ENCODE measurements at places on chromosomes 6 and 20. TPM values are rescaled to one million over a fixed set of nuclear protein-coding genes. Genes with fewer than 3 reads are reported as not detected.

- DNase-seq: no peak
Measured at GRCh38 chr20:6473197-6473596, 294.3 kb upstream of the BMP2 start.

DNA sequence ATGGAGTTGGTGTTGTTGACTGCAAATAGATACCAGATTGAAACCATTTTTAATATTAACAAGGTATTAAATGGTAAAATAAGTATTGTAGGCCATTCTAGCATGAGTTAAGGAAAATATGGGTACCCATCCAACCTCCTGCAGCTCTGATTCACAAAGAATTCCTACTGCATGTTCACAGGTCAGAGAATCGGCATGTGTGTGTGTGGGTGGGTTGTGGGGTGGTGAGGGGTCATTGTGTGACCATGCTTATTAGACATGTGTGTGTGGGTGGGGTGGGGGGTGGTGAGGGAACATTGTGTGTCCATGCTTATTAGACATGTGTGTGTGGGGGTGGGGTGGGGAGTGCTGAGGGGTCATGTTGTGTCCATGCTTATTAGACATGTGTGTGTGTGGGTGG lies 3.2 kb downstream of the IYD start:
- DNase-seq: no peak

Gene RAD21L1
- total RNA-seq: 0.87 TPM

GRCh38 chr6:161261816-161262215 lies 12.0 kb downstream of the AGPAT4 start:
- no peak for DNase-seq

DNA sequence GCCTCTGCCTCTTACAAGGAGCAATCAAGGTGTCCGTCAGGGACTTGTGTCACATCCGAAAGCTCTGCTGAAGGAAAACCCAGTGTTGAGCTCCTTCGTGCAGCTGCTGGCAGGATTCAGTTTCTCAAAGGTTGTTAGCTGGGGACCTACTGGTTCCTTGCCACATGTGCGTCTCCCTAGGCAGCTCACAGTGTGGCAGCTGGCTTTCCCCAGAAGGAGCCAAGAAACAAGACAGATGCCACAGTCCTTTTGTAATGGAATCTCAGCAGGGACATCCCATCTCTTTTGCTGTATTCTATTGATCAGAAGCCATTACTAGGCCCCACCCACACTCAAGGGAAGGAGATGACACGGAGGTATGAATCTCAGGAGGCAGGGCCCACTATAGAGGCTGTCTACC lies 488.8 kb downstream of the CD83 start:
- no peak for DNase-seq

DNA sequence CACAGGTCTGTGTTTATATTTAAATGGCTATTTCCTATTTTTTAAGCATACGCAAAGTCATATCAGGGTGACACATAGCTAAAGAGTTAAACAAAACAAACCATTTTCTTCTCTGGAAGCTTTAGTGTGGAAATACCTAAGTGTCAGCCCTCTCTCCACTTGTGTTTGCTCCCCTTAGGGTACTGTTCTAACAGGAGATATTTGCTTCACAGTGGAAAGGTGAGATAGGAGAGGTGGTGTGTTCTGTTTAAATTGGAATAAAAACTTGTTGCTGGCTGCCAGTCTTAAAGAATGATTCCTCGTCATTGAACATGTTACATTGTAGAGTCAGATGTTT lies 18.9 kb downstream of the PHACTR2 start:
- DNase-seq: no peak

GRCh38 chr20:63536997-63537524 lies at the start of gene PTK6:
Gene PTK6, minus strand, starts transcription at chr20:63537376. Its CDS starts 62 bp downstream, at chr20:63537314.
- DNase-seq: no peak

DNA sequence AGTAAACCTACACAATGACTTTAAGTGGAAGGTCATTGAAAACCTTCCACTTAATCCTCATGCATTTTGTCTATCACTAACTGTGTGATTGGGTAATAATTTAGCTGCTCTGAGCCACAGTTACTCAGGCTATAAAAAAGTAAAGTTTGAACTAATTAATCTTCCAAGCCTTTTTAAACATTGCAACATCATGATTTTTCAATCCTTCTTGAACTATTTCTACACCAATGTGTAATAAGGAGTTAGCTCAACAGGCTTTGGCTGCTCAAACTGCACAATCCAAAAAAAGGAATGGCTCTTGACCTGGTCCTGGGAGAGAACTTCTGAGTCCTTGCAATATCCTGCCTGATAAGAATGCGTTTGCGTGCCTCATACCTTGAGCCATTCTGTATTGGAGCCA lies 34.8 kb upstream of the FILIP1 start:
- no peak for DNase-seq

DNA sequence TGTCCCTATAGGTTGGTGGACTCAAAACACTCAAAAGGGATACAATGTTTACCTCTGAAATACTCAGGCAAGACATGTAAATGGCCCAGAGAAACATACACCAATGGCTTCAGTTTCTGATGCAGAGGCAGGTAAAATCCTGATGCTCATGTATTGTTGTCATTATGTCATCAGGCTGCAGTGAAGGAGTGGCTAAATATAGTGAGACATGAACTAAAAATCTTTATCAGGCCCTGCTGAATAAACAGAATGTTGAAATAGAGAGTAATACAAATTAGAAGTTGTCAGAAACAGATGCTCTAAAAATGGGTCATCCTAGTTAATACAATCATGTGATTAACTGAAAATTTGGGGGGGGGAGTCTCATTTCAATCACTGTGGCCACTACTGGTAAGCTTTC lies 20.4 kb downstream of the PTPRK start:
- DNase-seq: no peak

Gene GSTA2
- not detected for total RNA-seq

DNA sequence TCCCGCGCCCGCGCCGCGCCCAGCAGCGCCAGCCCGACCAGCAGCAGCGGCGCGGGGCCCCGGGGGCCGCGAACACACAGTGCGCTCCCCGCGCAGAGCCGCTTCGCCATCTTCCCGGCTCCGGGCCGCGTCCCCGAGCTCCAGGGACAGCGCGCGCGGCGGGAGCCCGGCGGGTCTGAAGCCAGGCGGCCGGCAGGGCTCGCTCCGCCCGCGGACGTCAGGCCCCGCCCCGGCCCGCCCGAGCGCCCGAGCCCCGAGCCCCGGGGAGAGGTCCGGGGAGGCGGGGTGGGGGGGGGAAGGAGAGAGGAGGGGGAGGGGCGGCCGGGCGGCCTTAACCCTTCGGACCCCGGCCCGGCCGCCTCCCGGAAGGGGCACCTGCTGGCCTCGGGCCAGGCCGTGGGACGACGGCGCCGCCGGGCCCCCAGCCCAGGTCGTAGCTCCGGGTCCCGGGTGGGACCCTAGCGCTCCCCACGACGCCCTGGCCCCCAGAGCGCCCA lies at the start of gene LAMA5:
TSS of gene LAMA5 (minus strand) at position 177 of the 497 bp plus-strand sequence. CDS start at position 110, 67 bp downstream.
- peak; percentile 24 for DNase-seq

Gene TRIM15
- not detected for total RNA-seq

DNA sequence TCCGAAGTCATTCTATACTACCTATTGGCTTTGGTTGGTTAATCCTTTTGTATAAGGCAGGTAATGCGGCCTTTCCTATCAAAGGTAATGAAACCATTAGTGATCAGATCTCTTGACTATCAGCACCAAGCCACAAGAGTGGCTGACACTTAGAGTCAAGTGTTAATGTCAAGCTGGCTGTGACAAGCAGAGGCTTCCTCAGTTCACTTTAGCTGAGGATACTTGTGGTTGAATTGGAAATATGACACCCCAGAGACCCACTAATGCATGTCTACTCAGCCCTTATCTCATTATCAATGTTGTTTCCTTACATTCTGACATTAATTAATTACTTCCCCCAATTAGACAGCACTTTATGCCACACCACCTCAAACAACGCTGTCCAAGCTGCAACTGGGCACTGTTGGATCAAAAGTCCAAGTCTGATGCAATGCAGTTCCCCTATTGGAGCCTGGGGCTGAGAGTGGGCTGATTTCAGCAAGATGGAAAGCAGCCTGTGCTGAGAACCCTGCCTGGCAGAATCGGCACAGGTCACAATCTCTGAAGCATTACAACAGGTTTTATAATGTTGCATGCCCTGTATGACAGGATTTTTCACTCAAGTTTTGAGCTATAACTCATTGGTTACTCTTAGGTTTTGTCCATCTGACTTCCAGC lies 273.5 kb downstream of the COL12A1 start:
- DNase-seq: no peak

Gene RIPOR2
- total RNA-seq: 46.6 TPM

Gene ENPP3
- 1.1 TPM for total RNA-seq

Measured in dorsolateral prefrontal cortex (tissue), 122 donors.